CD14-positive monocyte (primary cell): ENCODE measurements at places on chromosomes 4 and X.

DNA sequence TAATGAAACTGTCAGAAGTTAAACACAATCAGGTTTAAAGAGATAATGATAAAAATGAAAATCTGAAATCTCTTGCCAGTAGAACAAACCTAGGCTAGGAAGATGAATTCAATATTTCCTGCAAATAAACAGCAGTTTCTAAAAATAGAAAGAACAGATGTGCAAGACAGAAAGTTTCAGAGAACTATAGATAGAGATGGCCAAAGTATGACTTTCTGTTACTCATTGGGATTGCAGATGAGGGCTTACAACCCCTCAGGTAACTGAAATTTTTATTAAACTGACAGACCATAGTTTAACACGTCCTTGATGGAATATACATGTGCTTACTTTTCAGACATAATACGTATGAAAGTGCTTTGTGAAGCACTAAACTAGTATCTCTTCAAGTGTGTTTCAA, 82.3 kb upstream of the PPARGC1A start:
- no peak for DNase-seq

- DNase-seq, result no peak
Measured at GRCh38 chr4:15706646-15707362, 3.9 kb downstream of the BST1 start.

GRCh38 chr4:109432696-109433095, 919 bp upstream of the SEC24B start:
- DNase-seq, result peak; percentile 11

DNA sequence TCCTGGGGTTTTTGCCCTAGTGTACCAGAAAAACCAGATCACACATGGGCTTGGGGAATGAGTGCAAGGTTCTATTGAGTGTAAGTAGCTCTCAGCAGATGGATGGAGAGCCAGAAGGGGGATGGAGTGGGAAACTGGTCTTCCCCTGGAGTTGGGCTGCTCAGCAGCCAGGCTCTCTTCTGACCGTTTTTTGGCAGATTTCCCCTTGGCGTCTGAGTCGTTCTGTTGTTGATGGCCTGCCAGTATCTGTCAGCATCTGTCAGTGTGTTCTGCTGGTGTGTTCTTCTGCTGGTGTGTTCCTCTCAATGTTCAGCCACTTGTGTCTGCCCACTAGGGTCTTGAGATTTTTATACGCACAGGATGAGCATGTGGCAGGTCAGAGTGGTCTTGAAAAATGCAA, 633.9 kb upstream of the CPEB2 start:
- no peak for DNase-seq

GRCh38 chrX:96756491-96756890, 71.8 kb downstream of the DIAPH2 start:
- DNase-seq, result no peak

- no peak for DNase-seq
Measured at GRCh38 chr4:141656031-141656430, 19.6 kb downstream of the IL15 start.

- no peak for DNase-seq
Measured at GRCh38 chr4:180852738-180853137, 1390.5 kb upstream of the TENM3 start.

DNA sequence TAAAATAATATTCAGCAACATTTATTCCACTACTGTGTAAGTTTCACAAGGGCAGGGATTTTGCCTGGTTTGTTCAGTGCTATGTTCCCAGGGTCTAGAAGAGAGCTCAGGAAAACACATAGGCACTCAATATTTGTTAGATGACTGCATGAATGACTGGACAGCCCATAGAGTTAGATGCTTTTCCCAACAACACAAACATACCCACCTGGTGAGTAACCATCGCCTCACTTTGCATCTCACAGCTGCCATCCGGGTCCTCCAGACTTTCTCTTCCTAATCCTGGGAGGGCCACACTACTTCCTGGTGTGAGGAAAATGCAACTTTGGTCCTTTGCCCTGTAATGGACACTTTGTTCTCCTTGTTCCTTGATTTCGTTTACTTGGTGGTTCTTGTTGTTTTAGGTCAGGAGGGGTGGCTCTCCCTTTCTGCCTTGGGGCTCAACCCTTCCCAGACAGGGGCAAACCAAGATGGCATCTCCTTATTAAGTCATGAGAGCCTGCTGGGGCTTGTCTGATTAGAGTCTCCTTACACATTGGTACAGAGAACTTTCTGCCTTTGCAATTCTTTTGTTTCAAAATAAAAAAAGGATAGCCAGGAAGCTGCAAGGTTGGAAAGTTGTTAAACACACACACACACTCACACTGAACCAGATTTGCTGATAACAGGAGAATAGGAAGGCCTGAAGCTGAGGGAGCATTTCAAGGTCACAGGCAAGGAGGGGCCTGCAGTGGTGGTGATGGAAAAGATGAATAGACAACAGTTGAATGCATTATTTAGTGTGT, 190.6 kb downstream of the MID1IP1 start:
- DNase-seq, result no peak

DNA sequence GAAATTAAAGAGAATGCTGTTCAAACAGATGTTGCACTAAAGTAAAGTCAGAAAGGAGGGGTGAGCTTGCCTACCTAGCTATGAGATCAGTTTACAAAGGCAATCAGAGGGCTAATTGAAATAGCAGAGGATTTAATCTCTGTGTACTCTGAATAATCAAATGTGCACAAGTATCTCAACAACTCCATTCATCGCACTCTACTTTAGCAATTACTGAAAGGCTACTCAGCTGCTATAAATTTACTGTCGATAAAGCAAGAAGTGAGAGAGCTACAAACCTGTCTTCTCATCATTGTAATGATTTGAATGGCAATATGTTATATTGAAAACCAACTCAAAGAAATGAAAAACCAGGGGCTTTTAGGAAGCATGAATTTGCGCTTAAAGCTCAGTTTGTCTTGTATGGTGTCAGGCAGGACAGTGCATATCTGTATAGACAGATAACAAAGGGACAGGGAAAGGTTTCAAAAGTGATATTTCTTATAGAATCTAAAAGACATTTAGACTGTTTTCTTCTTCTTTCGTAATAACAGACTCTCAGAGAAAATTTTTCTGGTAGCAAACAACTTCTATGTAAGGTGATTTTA, 34.8 kb downstream of the GC start:
- no peak for DNase-seq

DNA sequence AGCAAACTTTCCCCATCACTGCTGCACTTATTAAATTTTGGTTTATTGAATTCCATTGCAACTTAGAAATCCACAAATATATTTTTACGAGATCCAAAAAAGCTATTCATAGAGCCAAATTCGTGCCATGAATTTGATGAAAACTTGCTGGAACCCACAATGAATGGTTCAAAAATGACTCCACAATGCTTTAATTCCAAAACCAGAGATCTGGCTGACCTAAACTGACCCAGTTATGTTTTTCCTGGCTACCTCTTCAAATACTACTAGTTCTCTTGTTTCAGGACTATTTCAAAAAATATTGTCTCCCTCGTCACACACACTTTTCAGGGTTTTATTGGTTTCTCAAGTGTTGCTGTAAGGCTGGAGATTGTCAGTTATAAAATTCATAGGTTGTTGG, 474.8 kb downstream of the PDGFC start:
- DNase-seq, result no peak

- DNase-seq, result no peak
Measured at GRCh38 chrX:117998171-117998570, 118.4 kb downstream of the KLHL13 start.

DNA sequence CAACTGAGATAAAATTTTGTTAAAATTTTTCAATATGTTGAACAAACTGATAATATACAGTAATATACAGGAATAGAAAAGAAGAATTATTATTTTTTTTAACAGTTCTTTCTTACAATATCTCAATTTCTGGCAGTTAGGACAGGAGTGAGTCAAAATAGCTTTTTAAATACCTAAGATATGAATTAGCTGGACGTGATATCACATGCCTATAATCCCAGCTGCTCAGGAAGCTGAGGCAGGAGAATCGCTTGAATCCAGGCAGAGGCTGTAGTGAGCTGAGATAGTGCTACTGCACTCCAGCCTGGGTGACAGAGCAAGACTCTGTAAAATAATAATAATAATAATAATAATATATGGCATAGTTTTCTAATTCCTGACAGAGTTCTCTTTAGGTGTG, 1039.3 kb downstream of the STPG2 start:
- DNase-seq, result no peak

GRCh38 chr4:150145090-150145945, 67.1 kb downstream of the DCLK2 start:
- DNase-seq, result no peak

DNA sequence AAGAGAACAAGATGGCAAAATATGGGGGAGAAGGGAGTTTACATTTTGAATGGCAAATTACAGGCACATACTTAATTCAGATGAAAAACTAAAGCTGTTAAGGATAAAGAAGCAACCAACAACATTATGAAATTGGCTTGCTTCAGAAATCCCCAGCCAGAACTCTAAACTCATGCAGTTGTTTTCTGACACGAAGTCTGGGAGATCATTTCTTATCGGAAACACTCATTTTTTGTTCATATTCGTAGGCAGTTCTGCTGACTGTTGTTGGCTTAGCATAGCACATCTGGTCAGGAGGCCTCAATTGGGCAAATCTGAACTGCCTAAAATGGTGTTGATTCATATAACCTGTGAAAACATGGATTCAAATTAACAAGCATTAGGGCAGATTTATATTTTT, 33.0 kb upstream of the ARHGAP6 start:
- no peak for DNase-seq

GRCh38 chr4:25223802-25224375, 9.9 kb upstream of the PI4K2B start:
- DNase-seq, result peak; percentile 2

- no peak for DNase-seq
Measured at GRCh38 chr4:105150503-105150902, 3.8 kb downstream of the TET2 start.

GRCh38 chr4:107500551-107500950, 219.5 kb downstream of the PAPSS1 start:
- no peak for DNase-seq

DNA sequence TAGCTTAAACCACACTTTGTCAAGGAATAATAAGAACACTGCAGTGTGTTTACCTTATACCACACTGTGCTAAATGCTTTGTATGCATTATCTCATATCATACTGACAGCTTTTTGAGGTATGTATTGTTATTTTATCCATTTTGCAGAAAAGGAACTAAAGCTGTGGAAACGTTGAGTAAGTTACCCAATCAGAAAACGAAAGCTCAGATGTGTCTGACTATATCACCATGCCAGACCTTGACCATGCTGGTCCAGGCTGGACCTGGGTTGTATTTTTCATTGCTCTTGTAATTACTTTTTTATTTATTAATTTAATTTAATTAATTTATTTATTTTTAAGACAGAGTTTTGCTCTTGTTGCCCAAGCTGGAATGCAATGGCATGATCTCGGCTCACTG, 2.1 kb downstream of the HSD17B11 start:
- DNase-seq, result peak; percentile 40

DNA sequence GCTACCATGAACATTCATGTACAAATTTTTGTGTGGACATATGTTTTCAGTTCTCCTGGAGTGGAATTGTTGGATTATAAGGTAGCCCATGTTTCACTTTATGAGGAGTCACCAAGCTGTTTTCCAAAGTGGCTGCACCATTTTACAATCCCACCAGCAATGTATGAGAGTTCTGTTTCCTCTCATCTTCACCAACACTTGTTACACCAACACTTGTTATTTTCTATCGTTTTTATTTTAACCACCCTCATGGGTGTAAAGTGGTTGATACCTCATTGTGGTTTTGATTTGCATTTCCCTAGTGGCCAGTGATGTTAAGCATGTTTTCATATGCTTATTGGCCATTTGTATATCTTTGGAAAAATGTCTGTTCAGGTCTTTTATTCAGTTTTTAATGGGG, 4.1 kb downstream of the EXOC1 start:
- no peak for DNase-seq

- no peak for DNase-seq
Measured at GRCh38 chr4:36823199-36823967, 421.2 kb upstream of the NWD2 start.

GRCh38 chr4:186134257-186134656, 29.8 kb downstream of the FAM149A start:
- peak; percentile 7 for DNase-seq

DNA sequence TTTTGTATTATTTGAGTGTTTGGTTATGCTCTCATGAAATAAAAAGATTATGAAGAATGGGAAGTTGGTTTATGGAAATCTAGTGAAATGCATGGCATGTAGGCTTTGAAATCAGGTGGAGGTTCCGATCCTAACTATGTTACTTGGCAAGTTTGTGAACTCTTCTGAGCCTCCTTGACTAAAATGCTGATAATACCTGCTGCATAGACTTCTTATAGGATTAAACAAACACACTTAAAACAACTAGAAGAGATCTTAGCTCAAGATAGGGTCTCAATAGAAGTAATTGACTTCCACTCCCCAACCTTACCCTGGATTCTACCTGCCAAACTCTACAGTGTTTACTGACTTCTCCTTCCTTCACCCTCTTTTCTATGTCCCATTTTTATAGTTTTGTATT, 22.2 kb upstream of the TLR2 start:
- no peak for DNase-seq

DNA sequence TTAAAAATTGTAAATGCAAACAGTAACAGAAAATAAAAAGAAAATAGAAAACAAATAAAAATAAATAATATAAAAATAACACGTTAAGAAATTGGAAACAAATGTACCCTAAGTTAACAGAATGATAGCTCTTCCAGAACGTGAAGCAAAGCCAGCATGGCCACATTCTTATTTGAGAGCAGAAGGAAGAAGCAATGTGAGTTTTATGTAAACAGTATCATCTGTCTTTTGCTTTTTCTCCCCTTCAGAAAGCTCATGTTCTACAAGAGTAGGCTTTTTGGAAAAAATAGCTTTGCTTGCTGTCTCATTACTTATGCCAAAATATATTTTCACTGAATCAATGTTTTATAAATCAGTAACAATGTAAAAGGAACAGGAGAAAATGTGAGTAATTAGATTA, 18.7 kb downstream of the NPY2R start:
- no peak for DNase-seq

DNA sequence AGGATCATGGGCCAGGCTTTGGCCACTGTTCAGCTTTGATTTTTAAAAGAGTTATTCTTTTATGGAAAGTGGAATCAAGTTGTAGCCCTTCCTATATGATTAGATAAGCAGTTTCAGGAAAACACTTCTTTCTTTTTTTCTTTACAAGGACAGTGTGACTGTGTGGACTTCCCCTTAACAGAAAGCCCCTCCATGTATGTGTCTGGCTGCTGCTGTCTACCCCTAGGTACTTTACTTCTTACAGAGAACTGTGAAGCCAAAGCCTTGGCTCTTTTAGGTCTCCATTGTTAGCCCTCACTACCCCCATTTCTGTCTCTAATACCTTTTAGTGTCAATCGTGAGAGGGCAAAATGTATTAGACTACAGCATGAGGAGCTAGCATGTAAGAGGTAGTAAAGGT, 19.1 kb downstream of the VSIG1 start:
- DNase-seq, result no peak

GRCh38 chrX:130772105-130772775, 130.8 kb downstream of the ENOX2 start:
- no peak for DNase-seq

- no peak for DNase-seq
Measured at GRCh38 chr4:15213302-15213970, 211.2 kb downstream of the CPEB2 start.

GRCh38 chr4:306551-306961, 1.3 kb upstream of the ZNF732 start:
- DNase-seq, result no peak
